Nephron progenitor cell (in vitro differentiated cells): ENCODE measurements at places on chromosomes 5 and 9.

DNA sequence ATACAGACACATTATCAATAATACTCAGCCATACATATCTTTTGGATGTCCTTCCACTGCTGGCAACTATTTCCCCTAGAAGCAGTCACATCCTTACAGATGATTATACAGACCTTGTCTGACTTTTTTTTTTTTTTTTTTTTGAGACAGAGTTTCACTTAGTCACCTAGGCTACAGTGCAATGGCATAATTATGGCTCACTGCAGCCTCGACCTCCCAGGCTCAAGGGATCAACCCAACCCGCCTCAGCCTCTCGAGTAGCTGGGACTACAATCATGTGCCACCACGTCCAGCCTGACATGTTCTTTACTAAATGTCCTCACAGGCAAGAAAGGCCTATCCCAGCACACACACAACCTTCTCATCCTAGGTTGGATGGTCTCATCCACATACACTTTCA is 24.0 kb downstream of the NR6A1 start:
- H3K4me3 ChIP-seq: no peak overlapping the region
- H3K36me3 ChIP-seq: peaks cover 16% of the 10 kb centered on the region
- H3K27me3 ChIP-seq: no peaks in the 10 kb centered on the region

DNA sequence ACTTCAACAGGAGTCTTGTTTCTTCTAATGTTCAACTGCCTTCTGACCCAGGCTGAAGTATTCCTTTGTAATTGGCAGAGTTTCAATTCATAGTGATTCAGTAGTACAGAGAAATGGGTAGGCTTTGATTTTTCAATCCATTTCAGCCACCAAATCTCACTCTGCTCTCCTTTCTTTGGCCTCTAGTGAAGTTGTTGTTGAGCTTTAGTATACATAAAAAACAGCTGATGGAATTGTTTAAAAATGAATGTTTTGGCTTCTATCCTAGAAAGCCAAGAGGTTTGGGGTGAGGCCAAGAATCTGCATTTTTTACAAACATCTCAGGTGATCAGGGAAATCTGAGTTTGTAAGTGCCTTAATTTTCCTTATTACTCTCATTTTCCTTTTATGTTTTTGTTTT is 182.9 kb upstream of the MAP1B start:
- peaks cover 14% of the 10 kb centered on the region for H3K4me1 ChIP-seq
- H3K27ac ChIP-seq: no peak overlapping the region
- H3K27me3 ChIP-seq: peaks cover under 1% of the 10 kb centered on the region
- H3K36me3 ChIP-seq: no peaks in the 10 kb centered on the region
- DNase-seq: no peak

GRCh38 chr9:82726424-82727276 is 336.3 kb downstream of the RASEF start:
- no peaks in the 10 kb centered on the region for H3K4me1 ChIP-seq
- H3K27me3 ChIP-seq: no peaks in the 10 kb centered on the region
- H3K27ac ChIP-seq: no peak overlapping the region
- no peak overlapping the region for H3K4me3 ChIP-seq
- no peak for DNase-seq

- no peak for DNase-seq
- H3K4me1 ChIP-seq: no peaks in the 10 kb centered on the region
- H3K36me3 ChIP-seq: peaks cover 88% of the 10 kb centered on the region
- no peaks in the 10 kb centered on the region for H3K27me3 ChIP-seq
Measured at GRCh38 chr9:120514405-120514804, 65.6 kb downstream of the CDK5RAP2 start.

- H3K36me3 ChIP-seq: no peaks in the 10 kb centered on the region
- H3K4me3 ChIP-seq: no peak overlapping the region
- DNase-seq: no peak
Measured at GRCh38 chr5:150503977-150504620, 3.8 kb upstream of the NDST1 start.

- no peak overlapping the region for H3K27ac ChIP-seq
- H3K27me3 ChIP-seq: peaks cover 45% of the 10 kb centered on the region
- no peaks in the 10 kb centered on the region for H3K4me1 ChIP-seq
- no peak overlapping the region for H3K4me3 ChIP-seq
Measured at GRCh38 chr5:139998837-139999236, 44.3 kb downstream of the NRG2 start.

DNA sequence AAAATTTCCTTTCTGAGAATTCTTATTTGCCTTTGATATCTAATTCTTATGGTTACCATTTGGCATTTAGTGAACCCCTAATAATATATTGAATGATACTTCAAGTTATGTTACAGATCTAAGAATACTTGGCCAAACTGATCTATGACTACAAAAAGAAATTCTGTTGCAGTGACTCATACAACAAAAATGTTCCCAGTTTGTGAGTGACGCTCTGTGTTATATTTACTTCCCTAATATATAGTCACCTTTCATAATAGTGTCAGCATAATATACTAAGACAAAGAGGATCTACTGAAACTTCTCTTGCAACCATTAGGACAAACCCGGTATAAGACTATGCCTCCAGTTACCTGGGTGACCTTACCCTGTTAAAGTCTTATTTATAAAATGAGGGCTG is 216.9 kb upstream of the TLX3 start:
- H3K36me3 ChIP-seq: peaks cover 28% of the 10 kb centered on the region
- no peaks in the 10 kb centered on the region for H3K4me1 ChIP-seq
- H3K4me3 ChIP-seq: no peak overlapping the region
- no peaks in the 10 kb centered on the region for H3K27me3 ChIP-seq

GRCh38 chr9:38066914-38067858 is 1.8 kb downstream of the SHB start:
- peaks cover 11% of the 10 kb centered on the region for H3K27me3 ChIP-seq
- no peak overlapping the region for H3K27ac ChIP-seq
- H3K36me3 ChIP-seq: no peaks in the 10 kb centered on the region
- H3K4me3 ChIP-seq: peak overlapping the region; percentile 87
- peak; percentile 50 for DNase-seq

GRCh38 chr5:158761161-158761560 is 338.6 kb downstream of the EBF1 start:
- no peak for DNase-seq
- H3K27me3 ChIP-seq: peaks cover 17% of the 10 kb centered on the region
- H3K4me1 ChIP-seq: peaks cover 20% of the 10 kb centered on the region
- no peaks in the 10 kb centered on the region for H3K36me3 ChIP-seq
- H3K4me3 ChIP-seq: no peak overlapping the region
- no peak overlapping the region for H3K27ac ChIP-seq

DNA sequence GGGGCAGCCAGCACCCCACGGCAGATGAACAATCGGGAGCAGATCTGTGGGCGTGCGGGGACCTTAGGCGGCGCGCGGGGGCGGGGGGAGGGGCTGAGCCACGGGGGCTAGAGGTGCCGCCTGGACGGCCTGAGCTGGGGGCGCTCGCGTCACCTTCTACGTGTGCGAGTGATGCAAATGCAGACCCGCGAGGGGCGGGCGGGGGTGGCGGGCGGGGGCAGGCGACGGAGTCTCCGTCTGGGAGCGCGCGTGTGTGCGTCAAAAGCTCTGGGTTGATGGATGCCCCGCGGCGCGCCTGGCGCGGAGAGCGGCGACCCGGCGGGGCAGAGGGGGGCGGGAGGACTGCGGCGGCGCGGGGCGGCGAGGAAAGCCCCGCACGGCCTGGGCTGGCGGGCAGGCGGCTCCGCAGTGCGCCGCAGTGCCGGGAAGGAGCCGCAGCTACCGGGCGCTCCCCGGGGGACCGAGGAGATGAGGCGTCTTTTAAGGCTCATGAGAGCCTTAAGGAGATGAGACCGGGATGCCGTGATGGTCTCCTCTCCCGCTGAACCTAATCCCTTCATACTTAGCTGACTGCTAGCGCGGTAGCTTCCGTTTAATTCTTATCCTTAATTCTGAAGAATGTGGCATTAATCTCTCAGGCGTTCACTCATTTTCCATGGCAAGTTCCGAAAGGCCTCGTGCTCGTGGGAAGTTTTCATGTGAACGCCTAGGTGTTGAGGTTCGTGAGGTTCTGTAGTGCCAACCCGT is 1.5 kb downstream of the SV2C start:
- peaks cover 92% of the 10 kb centered on the region for H3K27me3 ChIP-seq
- DNase-seq: peak; percentile 71
- no peaks in the 10 kb centered on the region for H3K36me3 ChIP-seq
- no peak overlapping the region for H3K27ac ChIP-seq
- peaks cover 25% of the 10 kb centered on the region for H3K4me1 ChIP-seq
- peak overlapping the region; percentile 83 for H3K4me3 ChIP-seq

DNA sequence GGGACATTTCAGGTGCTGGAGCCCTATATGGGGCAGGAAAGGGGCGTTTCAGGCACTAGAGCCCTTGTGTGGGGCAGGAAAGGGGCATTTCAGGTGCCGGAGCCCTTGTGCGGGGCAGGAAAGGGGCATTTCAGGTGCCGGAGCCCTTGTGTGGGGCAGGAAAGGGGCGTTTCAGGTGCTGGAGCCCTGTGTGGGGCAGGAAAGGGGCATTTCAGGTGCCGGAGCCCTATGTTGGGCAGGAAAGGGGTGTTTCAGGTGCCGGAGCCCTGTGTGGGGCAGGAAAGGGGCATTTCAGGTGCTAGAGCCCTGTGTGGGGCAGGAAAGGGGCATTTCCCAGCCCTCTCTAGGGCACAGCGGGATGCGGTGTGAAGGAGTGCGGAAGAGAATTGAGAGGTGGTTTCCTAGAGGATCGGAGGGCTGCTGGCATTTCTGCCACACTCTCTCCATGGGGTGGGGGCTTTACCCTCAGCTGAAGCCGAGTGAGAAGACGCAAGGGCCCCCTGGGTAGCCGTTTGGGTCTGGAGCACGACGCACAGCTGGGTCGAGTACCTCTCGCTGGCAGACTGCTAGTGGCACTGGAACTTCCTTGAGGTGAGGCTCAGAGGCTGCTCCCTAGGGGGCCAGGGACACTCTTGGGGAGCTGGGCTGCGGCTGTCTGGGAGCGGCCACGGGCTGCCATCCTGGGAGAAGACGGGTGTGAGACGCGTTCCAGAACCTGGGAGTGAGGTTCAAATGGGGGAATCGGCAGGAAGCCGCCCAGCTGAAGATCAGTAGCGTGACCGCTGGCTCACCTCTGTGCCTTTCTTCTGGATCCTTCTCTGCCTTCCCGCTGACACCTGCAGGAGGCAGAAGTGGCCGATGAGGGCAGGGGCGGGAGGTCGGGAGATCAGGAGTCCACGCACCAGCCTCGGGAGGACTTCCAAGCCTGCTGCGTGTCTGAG is 122.6 kb upstream of the IRX4 start:
- H3K4me3 ChIP-seq: no peak overlapping the region
- no peak for DNase-seq
- H3K4me1 ChIP-seq: peaks cover 6% of the 10 kb centered on the region
